ENCODE measurements at places on chromosomes 2 and 18. TPM values are rescaled to one million over a fixed set of nuclear protein-coding genes. Genes with fewer than 3 reads are reported as not detected.
A peak's percentile ranks its signal among the peaks of the same experiment; 100 is the strongest.

Gene CYP26B1
- 0.52 TPM for total RNA-seq

- DNase-seq: peak; percentile 30
Observed at GRCh38 chr18:54647176-54647575, 56.1 kb downstream of the DYNAP start.

Gene ABCG8
- not detected for total RNA-seq

GRCh38 chr2:30112561-30112960, 34.2 kb upstream of the YPEL5 start:
- no peak for DNase-seq

Gene IL1RN
- not detected for total RNA-seq

- DNase-seq: no peak
Observed at GRCh38 chr2:238461916-238462315, 35.2 kb downstream of the ASB1 start.

GRCh38 chr2:211228559-211228958, 672.2 kb downstream of the CPS1 start:
- no peak for DNase-seq

DNA sequence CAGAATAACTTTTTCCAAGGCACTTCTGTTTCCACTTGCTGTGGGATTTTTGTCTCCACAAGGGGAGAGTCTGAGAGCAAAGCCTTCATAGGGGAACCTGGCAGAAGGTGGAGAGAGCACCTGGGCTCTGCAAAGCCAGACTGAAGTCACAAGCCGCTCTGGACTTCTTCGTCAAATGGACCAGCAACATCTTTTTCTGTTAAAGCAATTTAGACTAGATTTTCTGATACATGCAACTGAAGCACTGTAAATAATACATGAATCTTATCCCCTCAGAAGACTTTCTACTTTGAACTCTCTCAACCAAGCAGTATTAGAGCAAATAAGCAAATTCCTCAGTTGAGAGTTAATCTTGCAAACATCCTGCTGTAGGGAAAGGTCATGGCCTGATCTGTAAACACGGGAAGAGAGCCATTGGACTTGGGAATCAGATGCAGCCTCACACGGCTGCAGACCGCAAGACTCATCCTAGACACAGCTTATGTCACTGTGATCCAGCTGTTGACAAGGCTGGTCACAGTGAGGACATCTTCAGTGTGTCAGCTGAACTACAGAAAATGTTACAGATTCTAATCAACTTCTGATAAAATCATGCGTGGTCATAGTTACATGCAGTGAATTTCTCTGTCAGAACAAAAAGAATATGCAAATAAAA, 3.2 kb downstream of the SH3YL1 start:
- DNase-seq: no peak

DNA sequence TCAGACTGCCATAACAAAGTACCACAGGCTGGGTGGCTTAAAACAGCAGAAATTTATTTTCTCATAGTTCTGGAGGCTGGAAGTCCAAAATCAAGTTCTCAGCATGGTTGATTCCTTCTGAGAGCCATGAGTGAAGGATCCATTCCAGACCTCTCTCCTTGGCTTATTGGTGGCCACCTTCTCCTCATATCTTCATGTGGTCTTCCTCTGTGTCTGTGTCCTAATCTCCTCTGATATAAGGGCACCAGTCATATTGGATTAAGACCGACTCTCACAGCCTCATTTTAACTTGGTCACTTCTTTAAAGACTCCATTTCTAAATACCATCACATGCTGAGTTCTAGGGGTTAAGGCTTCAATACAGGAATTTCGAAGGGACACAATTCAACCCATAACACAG, 65.1 kb downstream of the CFAP221 start:
- DNase-seq: no peak

GRCh38 chr2:190488516-190489233, 45.8 kb downstream of the NEMP2 start:
- no peak for DNase-seq

Gene CAPG
- total RNA-seq: 26.0 TPM

DNA sequence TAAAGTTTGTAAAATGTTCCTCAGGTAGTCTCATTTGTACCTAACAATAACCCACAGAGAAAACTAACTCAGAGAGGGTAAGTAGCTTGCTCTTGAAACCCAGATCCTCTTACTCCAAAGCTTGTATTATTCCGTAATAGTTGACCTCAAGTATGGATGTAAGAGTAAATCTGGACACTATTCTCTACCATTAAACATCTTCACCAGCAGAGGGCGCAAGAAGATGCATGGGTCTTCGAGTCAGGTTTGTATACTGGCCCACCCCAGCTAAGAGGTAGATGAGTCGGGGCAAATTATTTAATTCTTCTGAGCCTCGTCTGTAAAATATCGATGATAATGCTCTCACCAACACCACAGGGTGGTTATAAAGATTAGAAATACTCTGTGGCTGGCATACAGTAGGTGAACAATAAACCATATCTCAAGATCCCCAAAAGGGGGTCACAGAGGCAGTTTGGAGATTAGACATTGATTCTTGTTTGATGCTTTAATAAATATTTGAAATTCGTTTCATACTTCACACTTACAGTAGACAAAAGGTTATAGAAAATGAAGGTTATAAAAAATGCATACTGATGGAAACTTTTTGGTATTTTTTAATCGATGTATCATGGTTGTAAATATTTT, 3.5 kb upstream of the CABLES1 start:
- peak; percentile 64 for DNase-seq

- DNase-seq: peak; percentile 82
Observed at GRCh38 chr2:219277703-219278654, 1.2 kb upstream of the DNAJB2 start.

Gene LYG1
- not detected for total RNA-seq

- no peak for DNase-seq
Observed at GRCh38 chr2:10720947-10721395, 459 bp upstream of the ATP6V1C2 start.

- no peak for DNase-seq
Observed at GRCh38 chr2:127426501-127427354, 8.5 kb downstream of the PROC start.

DNA sequence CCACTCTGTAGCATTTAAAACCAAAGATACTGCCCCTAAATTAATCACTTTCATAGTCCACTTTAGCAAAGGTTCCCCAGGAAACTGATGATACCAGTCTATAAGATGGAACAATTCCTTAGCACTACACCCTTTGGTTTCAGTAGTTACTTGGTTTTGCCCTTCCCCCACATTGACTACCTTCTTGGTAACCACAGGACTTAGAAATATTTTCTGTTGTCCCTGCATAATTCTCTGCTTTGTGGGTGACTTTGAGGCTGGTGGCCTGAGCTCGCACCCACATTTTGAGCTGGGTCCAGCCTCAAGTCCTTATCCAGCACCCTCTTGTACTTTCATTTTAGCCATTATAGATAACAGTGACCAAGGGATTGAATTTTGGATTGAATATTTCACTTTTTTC, 23.1 kb downstream of the ELP2 start:
- DNase-seq: no peak

Gene ANO7
- 1.6 TPM for total RNA-seq

- no peak for DNase-seq
Observed at GRCh38 chr2:51297488-51297887, 265.6 kb upstream of the NRXN1 start.

DNA sequence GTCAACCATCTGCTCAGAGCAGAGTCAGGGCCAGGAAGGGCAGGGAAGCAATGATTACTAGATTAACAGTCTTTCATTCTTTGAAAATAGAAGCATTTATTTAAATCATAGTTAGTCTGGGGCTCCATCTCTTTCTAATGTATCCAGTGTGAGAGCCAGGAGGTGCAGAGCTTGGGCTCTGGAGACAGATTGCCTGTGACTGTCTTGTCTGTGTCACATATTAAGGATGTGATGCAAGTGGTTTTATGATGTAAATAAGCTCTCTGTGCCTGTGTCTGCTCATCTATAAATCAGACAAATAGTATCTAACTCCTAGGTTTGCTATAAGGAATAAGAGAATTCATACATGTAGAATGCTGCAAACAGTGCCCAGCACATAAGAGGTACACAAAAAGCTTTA, 104.9 kb upstream of the TANK start:
- no peak for DNase-seq

Gene RNF125
- 2.6 TPM for total RNA-seq

Gene NEURL3
- 71.2 TPM for total RNA-seq

DNA sequence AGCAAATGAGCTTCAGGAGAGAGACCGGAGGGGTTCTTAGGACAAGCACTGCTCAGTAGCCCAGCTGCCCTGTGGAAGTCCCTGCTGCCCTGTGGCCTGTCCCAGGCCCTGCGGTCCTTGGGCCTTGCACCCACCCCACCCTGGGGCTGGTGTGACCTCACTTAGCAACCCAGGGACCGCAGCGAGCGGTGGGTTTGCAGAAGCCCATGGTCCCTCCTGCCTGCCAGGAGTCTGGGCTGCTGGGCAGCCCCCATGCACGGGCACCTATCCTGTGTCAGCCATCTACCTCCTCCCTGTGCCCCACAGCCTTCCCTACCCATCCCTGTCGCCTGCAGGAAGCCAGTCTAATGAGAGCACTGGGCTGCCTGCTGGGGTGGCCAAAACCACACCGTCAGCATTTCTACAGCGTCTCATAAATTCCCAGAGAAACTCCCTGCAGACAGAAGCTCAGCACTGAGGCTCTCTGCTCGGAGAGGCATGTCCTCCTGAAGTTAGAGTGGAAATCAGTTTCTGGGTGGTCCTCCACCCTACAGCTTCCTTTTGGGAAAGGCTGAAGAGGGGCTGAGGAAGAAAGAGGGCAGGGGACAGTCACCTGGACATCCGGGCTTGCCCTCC, 231.1 kb upstream of the HS6ST1 start:
- no peak for DNase-seq

DNA sequence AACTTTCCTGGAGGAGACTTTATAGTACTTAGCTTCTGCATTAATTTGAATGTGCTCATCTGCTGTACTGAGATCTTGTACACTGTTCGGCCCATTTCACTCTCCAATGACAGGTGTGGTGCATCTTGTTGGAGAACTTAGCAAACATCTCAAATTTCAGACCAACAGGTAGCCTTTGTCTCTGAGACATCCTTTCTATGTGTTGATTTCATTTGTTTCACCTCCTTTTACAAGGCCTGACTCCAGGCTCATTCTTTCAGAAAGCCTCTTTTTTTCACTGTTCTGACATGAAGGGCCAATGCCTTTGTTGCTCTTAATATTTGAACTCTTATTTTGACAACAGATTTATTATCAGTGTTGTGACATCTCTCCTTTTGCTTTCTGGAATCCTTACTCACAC, 271.8 kb upstream of the FANCL start:
- no peak for DNase-seq

GRCh38 chr18:59604877-59605276, 92.3 kb downstream of the CCBE1 start:
- no peak for DNase-seq

Gene RGPD4
- not detected for total RNA-seq

GRCh38 chr2:174328961-174329715, 5.6 kb upstream of the SP9 start:
- no peak for DNase-seq

GRCh38 chr18:33959609-33960008, 265.1 kb downstream of the NOL4 start:
- no peak for DNase-seq

- DNase-seq: no peak
Observed at GRCh38 chr2:212974692-212975091, 176.7 kb downstream of the IKZF2 start.
